Gastrocnemius medialis (tissue), 4 donors: ENCODE measurements at places on chromosomes 12 and 14. TPM values are rescaled to one million over a fixed set of nuclear protein-coding genes. Genes with fewer than 3 reads are reported as not detected.

The MSI1 gene
- not detected for total RNA-seq

- DNase-seq: no peak
Observed at GRCh38 chr14:53390008-53390407, 236.9 kb upstream of the DDHD1 start.

DNA sequence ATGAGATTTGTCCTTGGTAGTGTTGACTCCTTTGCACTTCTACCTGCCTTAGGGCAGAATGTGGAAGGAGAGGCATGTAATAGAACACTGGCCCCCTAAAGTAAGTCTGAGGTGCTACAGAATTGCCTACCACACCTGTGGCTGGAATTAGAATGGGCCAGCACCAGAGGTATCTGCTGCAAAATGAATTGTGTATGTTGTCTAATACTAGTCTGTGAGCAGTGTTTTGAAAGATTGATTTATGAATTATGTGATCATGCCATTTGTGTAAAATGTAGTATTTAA lies 5.7 kb upstream of the STYX start:
- DNase-seq: no peak

The GUCY2C gene
- not detected for total RNA-seq

DNA sequence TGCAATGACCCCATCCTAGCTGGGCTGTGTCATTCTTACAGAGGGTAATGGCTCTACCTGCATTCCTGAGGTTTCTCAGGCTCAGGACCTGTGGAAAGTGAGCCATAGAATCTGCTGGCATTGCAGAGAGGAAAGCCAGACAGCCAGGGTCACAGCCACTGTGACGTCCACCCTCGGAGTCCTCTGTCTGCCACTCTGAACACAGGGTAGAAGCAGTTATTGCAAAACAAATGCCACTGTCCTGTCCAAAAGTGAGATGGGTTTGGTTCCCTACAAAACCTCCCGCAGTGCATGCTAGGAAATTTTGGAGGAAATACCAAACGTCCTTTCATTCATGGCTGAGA lies 37.8 kb downstream of the TNFAIP2 start:
- peak; percentile 29 for DNase-seq
